Right atrium auricular region (tissue), 2 donors: ENCODE measurements at places on chromosomes 11 and 22. TPM values are rescaled to one million over a fixed set of nuclear protein-coding genes. Genes with fewer than 3 reads are reported as not detected.

- no peaks in the 10 kb centered on the region for H3K36me3 ChIP-seq
- no peak for DNase-seq
Measured at GRCh38 chr11:35105319-35106079, 33.5 kb upstream of the CD44 start.

- H3K27ac ChIP-seq = peak overlapping the region; percentile 33
- H3K36me3 ChIP-seq = no peaks in the 10 kb centered on the region
- no peak for DNase-seq
- no peaks in the 10 kb centered on the region for H3K27me3 ChIP-seq
- no peaks in the 10 kb centered on the region for H3K4me1 ChIP-seq
Measured at GRCh38 chr22:27576815-27577573, 224.6 kb downstream of the MN1 start.

RASSF10 gene
- 1.2 TPM for total RNA-seq

GRCh38 chr11:46588915-46589314 lies 4.9 kb downstream of the AMBRA1 start:
- no peaks in the 10 kb centered on the region for H3K27me3 ChIP-seq
- no peak for DNase-seq
- H3K36me3 ChIP-seq = no peaks in the 10 kb centered on the region
- H3K4me3 ChIP-seq = no peak overlapping the region
- H3K27ac ChIP-seq = no peak overlapping the region
- no peaks in the 10 kb centered on the region for H3K4me1 ChIP-seq

CATSPER1 gene
- total RNA-seq = not detected

GRCh38 chr11:1472180-1473005 lies 14.2 kb downstream of the MOB2 start:
- no peak overlapping the region for H3K4me3 ChIP-seq
- no peak overlapping the region for H3K27ac ChIP-seq
- H3K36me3 ChIP-seq = peaks cover 79% of the 10 kb centered on the region
- H3K27me3 ChIP-seq = no peaks in the 10 kb centered on the region

DNA sequence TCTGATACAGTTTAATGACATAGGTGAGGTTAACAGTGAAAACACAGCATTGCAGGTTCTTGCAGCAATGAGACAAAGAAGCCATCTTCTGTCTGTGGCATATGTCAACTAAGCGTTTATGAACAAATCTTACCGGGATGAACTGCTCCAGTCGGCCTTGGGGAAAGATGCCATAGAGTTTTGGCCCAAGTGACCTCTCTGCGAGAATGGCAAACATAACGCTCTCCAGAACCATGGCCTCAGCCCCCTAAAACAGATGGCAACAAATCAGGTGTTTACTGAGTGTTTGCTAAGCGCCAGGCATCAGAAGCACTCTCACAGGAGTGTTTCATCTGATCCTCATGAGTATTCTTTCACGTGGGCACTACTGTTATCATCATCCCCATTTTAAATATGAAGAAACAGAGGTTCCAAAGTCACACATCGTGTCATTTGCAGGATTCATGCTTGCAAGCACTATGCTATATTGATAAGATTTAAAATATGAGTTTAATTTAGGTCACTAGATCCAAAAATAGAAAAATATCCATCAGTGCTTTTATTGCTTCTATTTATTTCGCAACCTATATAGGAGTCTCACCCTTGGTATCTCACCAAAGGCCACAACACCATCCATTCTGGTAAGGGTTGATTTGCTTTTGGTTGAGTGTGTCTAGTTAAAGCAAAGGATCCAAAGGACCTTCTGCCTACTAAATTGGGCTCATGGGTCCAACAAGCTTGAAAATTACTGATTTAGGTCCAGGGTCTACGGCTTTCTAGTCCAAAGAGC lies 35.9 kb downstream of the TCIRG1 start:
- H3K27me3 ChIP-seq = no peaks in the 10 kb centered on the region
- H3K27ac ChIP-seq = no peak overlapping the region
- H3K4me3 ChIP-seq = no peak overlapping the region

DNA sequence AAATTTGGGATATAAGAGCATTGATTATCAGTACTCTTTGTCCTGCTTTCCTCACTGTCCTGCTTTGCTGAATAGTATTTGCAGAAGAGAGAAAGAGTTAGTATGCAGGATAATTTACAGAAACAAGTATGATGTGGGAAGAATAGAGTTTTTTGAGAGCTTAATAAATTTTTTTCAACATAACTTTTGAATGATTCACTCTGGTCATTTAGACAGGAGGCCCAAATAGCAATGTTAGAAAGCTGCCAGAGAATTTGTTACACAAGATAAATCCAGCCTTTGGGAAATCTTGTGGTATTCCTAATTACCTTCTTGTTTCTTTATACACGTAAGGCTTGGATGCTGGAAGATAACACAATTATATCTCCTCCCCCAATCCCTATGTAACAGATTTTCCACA lies 484.6 kb downstream of the CNTN5 start:
- H3K4me1 ChIP-seq = no peaks in the 10 kb centered on the region
- no peaks in the 10 kb centered on the region for H3K36me3 ChIP-seq
- no peaks in the 10 kb centered on the region for H3K27me3 ChIP-seq

DNA sequence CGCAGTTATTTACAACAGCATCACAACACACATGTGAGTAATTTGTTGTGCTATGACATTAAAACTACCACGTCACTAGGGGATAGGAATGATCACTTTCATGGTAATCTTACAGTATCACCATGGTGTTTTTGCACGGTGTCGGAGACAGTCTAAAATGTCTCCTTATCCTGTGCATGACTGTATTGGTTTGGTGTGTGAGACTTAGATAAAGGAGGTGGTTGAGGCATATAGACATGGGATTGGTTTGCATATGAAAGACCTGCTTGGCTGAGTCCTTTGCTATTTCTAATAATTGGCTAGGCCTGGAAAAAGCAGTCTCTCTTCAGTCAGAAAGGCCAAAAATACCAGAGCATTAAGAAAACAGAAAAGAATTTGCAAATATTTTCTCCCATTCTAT lies 30.2 kb downstream of the MSANTD4 start:
- no peaks in the 10 kb centered on the region for H3K36me3 ChIP-seq
- H3K4me3 ChIP-seq = no peak overlapping the region
- H3K27ac ChIP-seq = no peak overlapping the region
- H3K4me1 ChIP-seq = no peaks in the 10 kb centered on the region
- H3K27me3 ChIP-seq = no peaks in the 10 kb centered on the region

DNA sequence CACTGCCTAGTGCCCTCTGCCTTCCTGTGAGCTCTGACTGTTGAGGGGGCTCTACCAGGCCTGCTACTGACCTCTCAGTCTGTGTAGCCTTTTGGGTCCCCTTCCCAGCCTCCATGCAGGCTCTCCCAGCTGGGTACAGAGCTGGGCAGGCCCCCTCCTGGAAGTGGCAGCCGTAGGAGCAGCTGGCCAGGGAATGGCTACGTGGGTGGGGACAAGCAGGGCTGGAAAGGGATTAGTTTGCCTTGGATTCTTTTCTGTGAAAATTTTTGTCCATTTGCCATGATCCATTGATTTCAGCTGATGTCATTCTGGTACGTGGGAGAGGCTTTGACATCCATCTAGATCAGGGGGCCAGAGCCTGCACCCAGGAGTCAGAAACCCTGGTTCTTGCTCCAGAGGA lies 23.9 kb upstream of the NECTIN1 start:
- no peaks in the 10 kb centered on the region for H3K4me1 ChIP-seq
- no peak overlapping the region for H3K4me3 ChIP-seq
- H3K36me3 ChIP-seq = no peaks in the 10 kb centered on the region
- no peaks in the 10 kb centered on the region for H3K27me3 ChIP-seq
- DNase-seq = no peak

DNA sequence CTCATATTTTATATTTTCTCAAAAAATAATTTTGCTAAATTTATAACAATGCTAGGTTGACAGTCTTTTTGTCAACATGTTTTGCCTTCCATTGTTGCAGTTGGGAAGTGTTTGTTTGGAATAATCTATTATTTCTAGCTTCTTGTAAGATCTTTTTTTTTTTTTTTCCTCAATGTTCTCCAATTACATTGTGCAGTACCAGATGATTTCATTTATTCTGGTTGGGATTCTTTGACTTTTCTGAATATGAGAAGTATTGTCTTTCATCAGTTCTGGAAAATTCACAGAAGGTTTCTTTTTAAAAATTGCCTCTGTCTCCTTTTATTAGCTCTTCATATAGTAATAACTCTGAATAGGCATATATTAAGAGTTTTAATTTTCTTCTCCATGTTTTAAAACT lies 245.4 kb downstream of the DYNC2H1 start:
- no peaks in the 10 kb centered on the region for H3K27me3 ChIP-seq
- no peak overlapping the region for H3K4me3 ChIP-seq
- no peak overlapping the region for H3K27ac ChIP-seq

DNA sequence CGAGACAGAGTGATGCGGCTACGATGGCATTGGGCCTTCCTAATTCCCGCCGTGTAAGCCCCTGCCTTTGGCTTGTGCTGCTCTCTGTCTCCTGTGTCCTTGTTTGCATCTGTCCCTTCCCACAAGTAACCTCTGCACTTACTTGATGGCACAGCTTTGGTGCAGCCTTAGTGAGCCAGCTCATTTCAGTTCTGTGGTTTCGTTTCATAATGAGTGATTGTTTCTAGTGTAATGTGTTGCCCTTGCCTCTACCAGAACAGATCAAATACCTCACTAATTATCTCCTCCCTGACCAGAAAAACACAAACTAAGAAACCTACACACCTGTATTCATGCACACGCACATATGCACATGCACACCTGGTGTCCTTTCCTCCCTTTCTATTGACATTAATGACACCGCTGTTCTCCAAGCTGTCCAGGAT lies 58.8 kb downstream of the GRK3 start:
- H3K27ac ChIP-seq = no peak overlapping the region
- H3K4me3 ChIP-seq = no peak overlapping the region
- no peaks in the 10 kb centered on the region for H3K27me3 ChIP-seq
- no peak for DNase-seq

DNA sequence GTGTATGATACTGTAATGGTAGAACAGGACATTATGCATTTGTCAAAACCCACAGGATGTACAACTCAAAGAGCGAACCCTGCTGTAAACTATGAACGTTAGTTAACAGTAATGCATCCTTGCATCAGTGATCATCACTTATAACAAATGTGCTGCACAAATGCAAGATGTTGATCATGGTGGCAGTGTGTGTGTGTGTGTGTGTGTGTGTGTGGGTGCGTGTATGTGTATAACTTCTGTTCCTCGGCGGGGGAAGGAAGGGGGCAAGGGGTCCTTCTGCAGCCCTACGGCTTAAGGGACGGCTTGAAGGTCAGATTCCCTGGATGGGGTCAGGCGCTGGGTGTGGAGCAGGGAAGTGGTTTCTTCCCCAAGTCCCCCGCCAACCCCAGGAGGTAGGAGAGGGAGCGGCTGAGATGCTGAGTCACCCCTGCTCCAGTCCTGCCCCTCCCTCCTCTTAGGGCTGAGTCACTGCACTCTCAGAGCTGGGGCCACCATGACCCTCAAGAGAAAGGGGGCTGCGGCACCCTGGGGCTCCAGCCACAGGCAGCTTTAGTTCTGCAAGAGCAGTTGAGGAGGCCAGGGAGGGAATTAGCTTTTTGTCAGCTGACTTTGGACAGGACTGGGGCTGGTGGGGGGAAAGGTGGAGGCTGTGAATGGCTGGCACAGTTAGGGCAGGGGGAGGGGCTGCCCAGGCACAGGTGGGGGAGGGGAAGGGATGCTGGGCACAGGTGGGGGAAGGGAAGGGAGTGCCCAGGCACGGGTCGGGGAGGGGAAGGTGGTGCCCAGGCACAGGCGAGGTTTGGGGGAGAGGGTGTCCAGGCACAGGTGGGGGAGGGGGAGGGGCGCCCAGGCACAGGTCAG lies 8.8 kb upstream of the CTSD start:
- H3K4me3 ChIP-seq = no peak overlapping the region
- H3K27me3 ChIP-seq = no peaks in the 10 kb centered on the region

PGA5 gene
- not detected for total RNA-seq

- no peak overlapping the region for H3K4me3 ChIP-seq
- DNase-seq = no peak
- H3K4me1 ChIP-seq = peaks cover 4% of the 10 kb centered on the region
- H3K36me3 ChIP-seq = no peaks in the 10 kb centered on the region
- no peaks in the 10 kb centered on the region for H3K27me3 ChIP-seq
Measured at GRCh38 chr11:120295099-120295498, 30.0 kb upstream of the TLCD5 start.

DNA sequence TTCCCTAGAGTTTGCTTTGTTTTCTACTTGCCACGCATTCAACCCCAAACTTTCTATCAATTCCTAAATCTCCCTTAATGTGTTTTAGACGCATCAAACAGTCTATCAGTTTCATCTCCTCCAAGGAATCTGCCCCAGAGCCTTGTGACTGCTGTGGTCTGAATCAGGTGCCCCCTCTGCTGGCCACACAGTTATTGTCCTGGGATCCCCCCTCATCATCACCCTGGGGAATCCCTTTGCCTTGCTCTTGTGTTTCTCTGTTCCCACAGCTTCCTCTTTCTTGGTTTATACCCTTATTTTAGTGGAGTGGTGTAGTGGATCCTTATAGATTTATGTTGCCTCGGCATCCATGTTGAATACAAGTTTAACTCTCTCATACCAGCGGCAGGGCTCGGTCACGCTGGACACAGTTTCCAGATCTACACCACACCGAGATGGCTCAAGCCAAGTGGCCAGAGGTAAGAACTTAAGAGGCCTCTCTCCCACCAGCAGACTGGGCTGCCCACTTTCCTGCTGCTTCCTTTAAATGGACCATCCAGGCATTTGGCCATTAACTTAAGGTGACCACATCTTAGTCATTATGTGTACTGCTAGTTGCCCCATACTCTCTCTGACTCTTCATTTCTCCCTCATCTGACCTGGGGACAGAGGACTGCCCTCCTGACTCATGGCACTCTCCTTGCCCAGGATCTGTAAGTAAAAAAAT lies 8.2 kb downstream of the UPB1 start:
- no peaks in the 10 kb centered on the region for H3K4me1 ChIP-seq
- no peaks in the 10 kb centered on the region for H3K27me3 ChIP-seq
- H3K36me3 ChIP-seq = no peaks in the 10 kb centered on the region
- no peak for DNase-seq

DNA sequence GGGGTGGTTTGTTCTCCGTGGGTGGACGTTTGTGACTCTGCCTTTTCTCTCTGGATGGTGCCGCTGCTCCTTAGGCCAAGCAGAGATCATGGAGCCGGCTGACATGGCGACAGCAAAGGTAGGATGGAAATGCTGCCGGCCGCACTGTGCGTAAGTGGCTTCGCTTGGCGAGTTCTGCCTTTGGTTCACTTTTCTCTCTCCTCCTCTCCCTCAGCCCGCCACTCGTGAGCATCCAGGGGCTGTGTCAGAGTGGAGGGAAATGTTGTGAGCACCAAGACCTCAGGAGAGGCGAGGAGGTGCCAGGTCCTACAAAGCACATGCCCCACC lies 80.5 kb downstream of the GRAMD1B start:
- H3K27ac ChIP-seq = no peak overlapping the region
- no peaks in the 10 kb centered on the region for H3K36me3 ChIP-seq
- H3K4me1 ChIP-seq = no peaks in the 10 kb centered on the region
- no peak for DNase-seq
- H3K27me3 ChIP-seq = no peaks in the 10 kb centered on the region

DNA sequence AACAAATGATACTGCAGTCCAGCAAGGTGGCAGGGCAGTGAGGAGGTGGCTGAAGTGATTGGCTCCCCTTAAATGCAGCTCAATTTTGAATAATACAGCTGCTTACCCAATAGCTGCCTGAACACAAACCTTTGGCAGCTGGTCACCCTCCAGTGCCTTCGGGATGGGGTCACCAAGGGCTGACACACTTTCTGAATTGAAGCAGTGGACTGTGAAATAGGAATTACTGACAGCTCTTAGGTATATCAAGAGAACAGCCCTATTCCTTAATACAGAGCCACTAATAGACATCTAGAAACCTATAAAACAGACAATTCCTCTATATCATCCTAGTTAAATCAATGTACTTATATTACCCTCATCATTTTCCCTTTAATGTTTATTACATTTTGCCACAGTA lies 474.2 kb upstream of the KIRREL3 start:
- H3K4me3 ChIP-seq = no peak overlapping the region
- H3K4me1 ChIP-seq = no peaks in the 10 kb centered on the region
- H3K27me3 ChIP-seq = no peaks in the 10 kb centered on the region
